ENCODE measurements at places on chromosomes 11 and 22. TPM values are rescaled to one million over a fixed set of nuclear protein-coding genes. Genes with fewer than 3 reads are reported as not detected.

The ZNF74 gene
- 6.8 TPM for total RNA-seq

DNA sequence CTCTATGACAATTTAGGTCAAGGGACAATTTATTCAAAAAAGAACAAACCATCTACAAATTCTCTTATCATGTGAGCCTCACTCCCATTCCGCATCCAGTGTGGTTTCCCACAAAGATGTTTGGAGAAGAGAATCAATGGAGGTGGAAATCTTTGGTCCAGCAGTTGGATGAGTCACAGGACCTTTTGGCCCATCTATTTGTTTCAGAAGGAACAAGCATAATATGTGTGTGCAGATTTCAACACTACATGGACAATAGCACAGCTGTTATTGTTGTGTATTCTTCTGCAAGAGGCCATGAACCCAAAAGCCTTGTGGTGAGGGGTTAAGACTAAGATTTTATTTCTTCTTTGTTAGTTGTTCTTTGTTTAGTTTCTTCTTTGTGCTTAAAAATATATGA lies 61.6 kb downstream of the OR10A6 start:
- no peak for DNase-seq

The PNPLA3 gene
- not detected for total RNA-seq

- no peak for DNase-seq
These were observed 500.8 kb downstream of the MN1 start for GRCh38 chr22:27300536-27301285.

DNA sequence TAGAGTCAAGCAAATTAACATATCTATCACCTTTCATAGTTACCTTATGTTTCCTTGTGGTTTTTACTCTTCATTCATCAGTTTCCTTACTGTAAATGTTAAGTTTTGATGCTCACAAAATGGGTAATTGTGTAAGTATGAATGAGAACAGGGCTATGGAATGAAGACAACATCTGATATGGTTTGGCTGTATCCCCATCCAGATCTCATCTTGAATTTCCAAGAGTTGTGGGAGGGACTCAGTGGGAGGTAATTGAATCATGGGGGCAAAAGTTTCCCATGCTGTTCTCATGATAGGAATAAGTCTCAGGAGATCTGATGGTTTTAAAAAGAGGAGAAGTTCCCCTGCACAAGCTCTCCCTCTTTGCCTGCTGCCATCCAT lies 107.6 kb downstream of the CCDC34 start:
- no peak for DNase-seq

The OR52I2 gene
- total RNA-seq: not detected

The ZC3H7B gene
- 29.5 TPM for total RNA-seq

DNA sequence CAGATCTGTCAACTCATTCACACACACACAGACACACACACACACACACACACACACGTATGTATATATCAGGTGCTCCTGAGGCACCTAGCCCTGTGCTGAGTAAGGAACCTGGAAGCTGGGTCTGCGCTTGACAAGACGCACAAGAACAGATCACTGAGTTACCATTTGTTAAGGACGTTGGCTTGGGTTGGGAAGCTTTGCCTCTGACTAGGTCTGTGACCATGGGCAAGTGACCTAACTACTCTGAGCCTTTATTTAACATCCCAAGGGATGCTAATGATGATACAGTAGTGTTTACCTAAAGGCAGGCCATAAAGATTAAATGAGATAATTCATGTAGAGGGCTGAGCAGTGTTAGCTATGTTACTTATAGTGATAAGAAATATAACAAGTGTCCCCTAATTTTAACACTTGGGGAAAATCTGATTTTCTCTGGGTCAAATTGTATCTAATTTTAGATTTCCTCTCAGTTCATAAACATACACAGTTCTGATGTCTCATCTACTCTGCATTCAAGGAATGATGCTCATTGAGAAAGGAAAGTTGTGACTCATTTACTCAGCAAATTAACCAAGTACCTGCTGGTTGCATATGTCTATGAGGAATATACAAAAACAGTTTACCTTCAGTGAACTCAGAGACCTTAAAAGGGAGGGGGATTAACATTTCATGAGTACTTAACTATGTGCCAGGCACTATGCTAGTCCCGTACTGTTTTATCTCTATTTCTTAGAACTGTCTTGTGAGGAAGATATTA lies 13.6 kb downstream of the RNF185 start:
- no peak for DNase-seq

DNA sequence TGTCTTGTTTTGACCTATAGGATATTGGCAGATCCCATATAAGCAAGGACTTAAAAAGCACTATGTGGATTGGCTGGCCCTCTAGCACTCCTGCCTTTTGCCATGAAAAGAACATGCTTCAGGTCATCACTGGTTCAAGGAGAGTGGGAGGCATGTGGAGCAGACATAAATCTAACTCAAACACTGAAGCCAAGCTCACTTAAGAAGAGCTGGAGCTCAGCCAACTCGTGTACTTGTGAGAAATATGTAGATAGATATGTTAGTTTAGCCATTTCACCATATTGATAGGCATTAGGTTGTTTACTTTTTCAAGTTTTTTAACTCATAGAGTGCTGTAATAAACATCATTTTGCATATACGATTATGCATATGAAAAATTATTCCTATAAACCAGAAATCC lies 19.9 kb upstream of the BBOX1 start:
- no peak for DNase-seq

DNA sequence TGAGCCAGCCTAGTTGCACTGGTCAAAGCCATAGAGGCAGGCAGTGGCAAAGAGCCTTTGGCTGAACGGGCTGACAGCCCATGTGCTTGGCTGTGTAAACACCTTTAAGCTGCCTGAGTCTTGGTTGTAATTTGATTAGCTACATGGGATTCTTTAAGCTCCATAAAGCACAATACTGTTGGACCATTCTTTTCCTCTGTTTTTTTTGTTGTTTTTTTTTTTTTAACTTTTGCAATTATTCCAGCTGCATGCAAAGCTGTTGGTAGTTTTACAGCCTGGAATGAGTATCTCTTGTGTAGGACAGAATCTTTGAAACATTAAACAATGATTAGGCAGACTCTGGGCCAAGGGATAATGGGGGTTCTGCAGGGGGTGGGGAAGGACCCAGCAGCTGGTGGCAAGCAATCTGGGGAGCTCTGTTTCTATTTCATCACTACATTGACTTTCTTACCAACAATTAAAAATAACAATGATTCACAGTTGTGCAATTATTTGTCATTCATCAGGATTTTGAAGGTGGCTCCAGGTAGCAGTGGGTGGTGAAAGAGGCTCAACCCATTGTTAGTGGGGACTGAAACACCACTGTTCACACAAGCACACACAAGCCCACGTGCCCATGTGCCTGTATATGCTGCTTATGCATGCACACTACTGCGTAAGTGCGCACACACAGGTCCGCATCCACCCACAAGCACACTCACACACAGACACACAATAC lies 69.5 kb upstream of the CSNK2A3 start:
- no peak for DNase-seq

- DNase-seq: no peak
These were observed 4.9 kb downstream of the USP18 start for GRCh38 chr22:18154821-18155390.

GRCh38 chr11:29187215-29187614 lies 829.6 kb downstream of the KCNA4 start:
- DNase-seq: no peak

GRCh38 chr22:20571531-20572007 lies 64.2 kb downstream of the MED15 start:
- DNase-seq: peak; percentile 45

The SYCE3 gene
- total RNA-seq: not detected

- DNase-seq: peak; percentile 85
These were observed 4.5 kb downstream of the MYEOV start for GRCh38 chr11:69298267-69299022.

The CARNS1 gene
- total RNA-seq: 4.4 TPM

DNA sequence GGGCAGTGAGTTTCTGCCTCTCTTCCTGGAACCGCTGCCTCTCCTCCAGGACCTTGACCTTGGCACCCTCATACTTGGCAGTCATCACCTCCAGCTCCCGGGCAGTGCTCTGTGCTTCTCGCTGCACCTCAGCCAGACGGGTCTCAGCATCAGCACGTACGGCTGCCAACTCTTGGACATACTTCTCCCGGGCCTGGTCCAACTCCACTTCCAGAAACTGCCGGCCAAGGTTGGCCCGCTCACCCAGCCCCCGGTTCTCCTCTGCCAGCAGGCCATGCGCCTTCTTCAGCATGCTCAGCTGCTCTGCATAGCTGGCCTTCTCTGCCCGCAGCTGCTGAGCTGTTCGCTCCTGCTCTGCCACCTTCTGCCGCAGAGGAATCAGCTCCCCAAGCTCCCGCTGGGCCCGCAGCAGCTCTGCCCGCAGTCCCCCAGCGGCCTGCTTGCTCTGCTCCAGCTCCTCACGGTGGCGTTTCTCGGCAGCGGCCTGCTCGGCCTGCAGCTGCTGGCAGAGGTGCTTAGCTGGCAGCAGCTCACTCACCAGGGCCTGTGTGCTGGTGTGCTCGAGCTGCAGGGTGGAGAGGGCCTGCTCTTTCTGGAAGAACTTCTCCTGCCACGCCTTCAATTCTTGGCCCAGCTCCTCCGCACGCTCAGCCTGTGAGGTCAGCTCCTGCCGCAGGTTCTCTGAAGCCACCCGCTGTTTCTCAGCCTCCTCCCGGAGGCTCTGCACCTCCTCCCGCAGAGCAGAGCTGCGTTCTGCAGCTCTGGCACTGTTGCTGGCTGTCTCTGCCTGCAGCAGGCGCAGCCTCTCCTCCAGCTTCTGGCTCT lies 14.4 kb downstream of the IL18BP start:
- no peak for DNase-seq

DNA sequence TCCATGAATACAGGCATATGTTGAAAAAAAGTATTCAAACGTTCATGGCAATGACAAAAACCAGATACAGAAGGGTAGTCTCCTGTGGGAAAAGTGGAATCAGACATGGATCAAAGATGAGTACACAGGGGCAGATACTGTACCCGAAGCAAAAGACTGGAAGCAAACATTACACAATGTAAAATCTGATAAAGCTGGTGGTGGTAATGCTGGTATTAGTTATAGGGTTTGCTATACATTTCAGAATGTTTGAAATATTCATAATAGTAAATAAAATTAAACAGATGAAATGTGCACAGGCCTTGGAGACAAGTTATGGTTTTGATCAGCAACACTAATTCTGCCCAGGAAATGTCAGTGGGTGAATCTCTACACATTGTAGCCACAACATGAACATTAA lies 607.6 kb downstream of the SOX6 start:
- no peak for DNase-seq

The MUC15 gene
- not detected for total RNA-seq

The ELMOD1 gene
- 0.27 TPM for total RNA-seq

The TRIM6 gene
- total RNA-seq: not detected

The ARHGAP42 gene
- 62.5 TPM for total RNA-seq

The OR51B2 gene
- not detected for total RNA-seq

DNA sequence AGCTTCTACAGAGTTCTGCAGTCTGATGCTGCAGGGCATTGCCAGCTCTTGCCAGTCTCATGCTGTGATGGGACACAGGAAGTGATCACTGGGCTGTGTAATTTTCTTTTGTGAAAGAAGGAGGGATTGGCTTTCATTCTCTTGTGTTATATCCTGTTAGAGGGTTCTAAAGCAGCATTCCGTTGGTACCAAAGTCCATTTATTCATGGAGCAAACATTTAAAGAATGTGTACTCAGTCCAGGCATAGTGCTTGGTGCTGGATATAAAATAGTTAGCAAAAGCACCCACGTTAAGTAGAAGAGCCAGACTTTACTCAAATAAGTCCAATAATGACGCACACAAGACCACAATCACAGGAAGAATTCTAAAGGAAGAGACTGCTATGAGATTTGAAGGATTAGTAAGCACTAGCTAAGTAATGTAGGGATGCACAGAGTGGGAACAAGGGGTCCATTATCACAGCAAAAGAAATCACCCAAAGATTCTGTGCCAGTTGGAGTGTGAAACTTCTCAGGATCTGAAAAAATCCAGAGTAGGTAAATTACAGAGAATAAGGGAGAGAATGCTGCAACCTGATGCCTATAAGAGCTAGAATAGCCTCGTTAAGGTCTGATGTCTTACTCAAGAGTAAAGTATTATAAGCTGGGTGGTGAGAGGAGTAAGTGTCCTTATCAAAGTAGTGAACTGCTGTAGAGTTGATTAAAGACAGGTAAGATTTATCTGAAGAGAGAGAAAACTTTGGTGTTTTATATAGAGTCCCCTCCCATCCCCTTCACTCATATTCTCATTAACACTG lies 728.3 kb downstream of the METTL15 start:
- DNase-seq: no peak

GRCh38 chr22:43479301-43479950 lies 67.6 kb downstream of the MPPED1 start:
- DNase-seq: no peak

The MYOD1 gene
- total RNA-seq: not detected

- no peak for DNase-seq
These were observed 133.3 kb upstream of the TTC12 start for GRCh38 chr11:113181094-113181493.

- no peak for DNase-seq
These were observed 18.4 kb downstream of the OR2AT4 start for GRCh38 chr11:75078233-75078632.

GRCh38 chr11:123979311-123979710 lies 1.7 kb upstream of the OR10S1 start:
- DNase-seq: no peak

DNA sequence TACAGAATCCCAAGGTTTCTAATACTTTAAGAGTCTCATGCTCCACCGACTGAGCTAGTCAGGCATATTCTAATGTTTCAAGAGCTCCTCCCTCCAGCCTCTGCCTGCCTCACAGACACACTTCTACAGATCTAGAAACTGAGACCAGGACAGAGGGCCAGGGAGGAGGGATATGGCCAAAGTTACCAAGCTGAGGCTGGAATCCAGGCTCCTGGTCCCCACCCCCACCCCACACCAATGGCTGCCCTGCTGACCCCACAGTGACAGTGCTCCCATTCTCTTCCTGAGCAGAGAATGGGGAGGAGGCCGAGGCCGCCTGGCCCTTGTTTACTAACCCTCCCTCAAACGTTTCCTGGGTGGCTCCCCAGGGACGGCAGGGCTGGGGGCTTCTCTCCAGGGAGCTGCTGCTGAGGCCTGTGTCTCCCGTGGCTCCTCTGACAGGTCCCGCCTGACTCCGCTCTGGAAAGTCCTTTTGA lies 2.2 kb downstream of the PLEKHB1 start:
- no peak for DNase-seq

GRCh38 chr11:119482521-119483011 lies 59.6 kb upstream of the THY1 start:
- no peak for DNase-seq

GRCh38 chr11:76208438-76209374 lies 2.4 kb upstream of the WNT11 start:
- peak; percentile 85 for DNase-seq

- no peak for DNase-seq
These were observed 210.3 kb downstream of the CWF19L2 start for GRCh38 chr11:107247167-107247861.

Data from transverse colon (tissue), 4 donors.